ENCODE measurements at places on chromosomes 5 and 9. TPM values are rescaled to one million over a fixed set of nuclear protein-coding genes. Genes with fewer than 3 reads are reported as not detected.

The NDST1 gene
- 52.4 TPM for polyA plus RNA-seq

The TLN1 gene
- polyA plus RNA-seq = 96.0 TPM

The UAP1L1 gene
- 2.0 TPM for polyA plus RNA-seq

GRCh38 chr5:61178702-61179101 lies 16.4 kb upstream of the SMIM15 start:
- no peak for DNase-seq

DNA sequence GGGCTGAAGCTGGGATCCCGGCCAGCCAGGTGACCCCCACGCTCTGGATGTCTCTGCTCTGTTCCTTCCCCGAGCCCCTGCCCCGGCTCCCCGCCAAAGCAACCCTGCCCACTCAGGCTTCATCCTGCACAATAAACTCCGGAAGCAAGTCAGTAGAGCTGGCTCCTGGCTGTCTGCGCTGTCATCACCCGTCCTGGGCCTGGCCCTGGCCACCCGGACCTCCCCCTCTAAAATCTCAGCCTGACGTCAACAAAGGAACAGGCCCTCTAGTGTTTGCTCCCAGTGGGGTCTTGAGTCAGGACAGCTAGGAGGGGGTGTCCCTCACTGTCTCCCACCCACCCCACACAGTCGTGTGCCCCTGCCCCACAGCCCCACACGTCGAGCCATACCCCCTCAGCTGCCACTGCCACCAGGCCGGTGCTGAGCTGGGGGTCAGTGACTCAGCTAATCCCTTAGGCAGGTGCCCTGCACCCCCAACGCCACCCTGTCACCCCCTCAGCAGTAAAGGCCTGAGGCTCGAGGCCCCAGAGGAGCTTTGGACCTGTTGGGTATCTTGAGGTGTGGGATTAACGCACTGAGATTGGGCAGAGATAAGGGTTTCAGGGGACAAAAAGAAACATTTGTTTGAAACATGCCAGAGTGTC lies 1.1 kb upstream of the LCNL1 start:
- DNase-seq = no peak

GRCh38 chr5:126720369-126720768 lies 56.6 kb upstream of the LMNB1 start:
- no peak for DNase-seq

Measured in muscle of back (tissue), 13 donors.